ENCODE measurements at places on chromosomes 3 and 15.

GRCh38 chr3:39281533-39281932, 1.7 kb upstream of the CX3CR1 start:
- DNase-seq = no peak

GRCh38 chr3:167253037-167253436, 127.1 kb downstream of the ZBBX start:
- DNase-seq = no peak

DNA sequence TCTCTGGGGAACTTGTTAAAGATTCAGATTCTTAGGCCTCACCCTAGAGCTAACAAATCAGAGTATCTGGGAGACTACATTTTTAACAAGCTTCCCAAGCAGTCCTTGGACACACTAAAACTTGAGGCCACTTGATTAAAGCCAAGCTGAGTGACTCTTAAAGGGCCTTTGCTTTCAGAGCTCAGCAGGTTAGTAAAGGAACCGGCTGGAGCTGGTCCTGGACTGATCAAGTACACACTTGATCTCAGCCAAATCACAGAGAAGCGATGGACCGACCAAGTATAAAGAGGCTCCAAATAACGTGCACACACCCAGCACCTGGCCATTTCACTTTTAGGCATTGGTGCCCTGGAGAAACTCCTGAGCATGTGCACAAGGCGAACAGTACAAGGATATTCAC, 12.9 kb upstream of the TM6SF1 start:
- DNase-seq = no peak

DNA sequence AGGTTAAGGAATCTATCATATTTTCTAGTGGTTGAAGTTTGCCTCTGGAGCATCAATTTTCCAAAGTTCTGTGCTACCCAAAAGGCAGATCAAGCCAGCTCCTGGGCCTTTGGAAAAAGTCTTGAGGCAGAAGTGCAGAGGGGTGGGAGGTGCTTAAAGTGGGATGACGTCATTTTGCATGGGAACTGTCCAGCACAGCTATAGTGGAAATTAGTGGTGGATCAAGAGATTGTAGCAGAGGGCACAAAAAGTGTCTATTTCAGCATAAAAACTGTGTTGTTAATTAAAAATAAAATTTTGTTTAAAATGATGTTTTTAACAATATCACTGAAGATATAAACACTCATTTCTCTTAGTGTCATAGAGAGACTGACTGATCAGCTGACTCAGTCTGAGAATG, 221.9 kb downstream of the LRRN1 start:
- no peak for DNase-seq

DNA sequence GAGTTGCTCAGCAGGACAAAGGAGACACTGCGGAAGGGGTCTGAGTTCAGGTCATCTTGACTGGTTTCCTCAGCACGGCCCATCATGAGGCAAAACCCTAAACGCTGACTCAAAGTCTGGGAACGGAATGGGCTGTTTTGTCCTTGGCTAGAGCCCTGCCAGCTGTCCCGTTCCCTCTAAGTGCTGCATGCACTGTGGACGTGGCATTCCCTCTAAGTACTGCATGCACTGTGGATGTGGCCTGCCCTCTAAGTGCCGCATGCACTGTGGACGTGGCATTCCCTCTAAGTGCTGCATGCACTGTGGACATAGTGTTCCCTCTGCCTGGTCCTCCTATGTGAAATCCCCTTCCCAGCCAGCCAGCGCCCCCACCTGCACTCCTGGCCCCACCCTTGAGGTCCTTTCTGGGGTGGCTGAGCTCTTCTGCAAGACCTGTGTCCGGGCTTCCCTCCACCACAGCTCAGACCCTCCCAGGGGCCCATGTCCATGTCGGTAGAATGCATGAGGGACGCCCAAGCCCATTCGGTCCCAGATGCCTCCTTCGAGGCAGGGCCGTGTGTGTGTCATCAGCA, 36.7 kb downstream of the TM2D3 start:
- DNase-seq = peak; percentile 65

Data from EH (cell line).